BJ (cell line): ENCODE measurements at places on chromosomes 3 and 15.

- DNase-seq, result no peak
Observed at GRCh38 chr15:37903919-37904625, 30.4 kb upstream of the TMCO5A start.

- DNase-seq, result no peak
Observed at GRCh38 chr3:194293546-194294198, 57.5 kb downstream of the CPN2 start.

DNA sequence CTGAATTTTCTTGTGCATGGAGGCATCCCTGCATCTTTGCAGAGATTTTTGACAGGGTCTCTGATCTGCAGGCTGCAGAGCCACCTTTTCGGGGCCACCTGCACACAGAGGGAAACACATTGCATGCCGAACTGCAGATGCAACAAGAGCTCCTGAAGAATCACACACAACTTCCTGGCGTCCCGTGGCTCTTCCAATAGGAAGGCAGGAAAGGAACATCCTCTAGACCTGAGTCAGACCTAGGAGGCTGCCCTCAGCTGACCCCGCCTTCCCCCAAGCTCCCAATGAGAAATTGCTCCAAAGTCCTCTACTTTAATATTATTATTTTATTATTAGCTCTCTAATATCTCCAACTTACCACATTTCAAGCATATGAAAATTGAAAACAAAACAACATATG lies 213.2 kb upstream of the ARRDC4 start:
- no peak for DNase-seq

- DNase-seq, result peak; percentile 63
Observed at GRCh38 chr3:25471081-25471768, 43.2 kb downstream of the RARB start.

DNA sequence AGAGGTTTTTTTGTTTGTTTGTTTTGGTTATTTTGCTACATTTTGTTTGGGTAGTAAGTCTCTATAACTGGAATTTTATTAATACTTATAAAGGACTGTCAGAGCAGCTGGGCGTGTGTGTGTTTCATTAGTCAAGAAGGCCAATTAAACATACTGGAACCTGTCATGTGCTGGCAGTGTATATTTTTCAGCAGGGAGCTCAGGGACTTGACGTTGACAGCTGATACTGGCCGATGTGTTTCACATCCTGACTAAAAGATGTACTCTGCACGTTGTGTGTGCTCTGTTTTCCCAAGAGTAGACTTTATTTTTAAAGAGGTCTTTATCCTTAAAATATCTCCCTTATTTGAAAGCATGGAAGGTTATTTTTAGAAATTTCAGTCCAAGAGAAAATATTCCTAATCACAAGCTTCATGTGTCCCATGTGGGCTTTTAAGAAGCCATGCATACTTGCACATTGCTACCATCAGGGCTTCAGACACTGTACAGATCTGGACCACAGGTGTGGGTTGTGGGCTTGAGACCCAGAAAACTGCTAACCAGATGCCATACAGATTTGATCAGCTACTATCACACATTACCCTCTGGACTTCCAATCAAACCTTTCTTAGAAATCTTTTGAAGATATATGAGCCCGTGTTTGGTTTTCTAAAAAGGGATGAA lies 135.9 kb downstream of the FEZF2 start:
- no peak for DNase-seq

DNA sequence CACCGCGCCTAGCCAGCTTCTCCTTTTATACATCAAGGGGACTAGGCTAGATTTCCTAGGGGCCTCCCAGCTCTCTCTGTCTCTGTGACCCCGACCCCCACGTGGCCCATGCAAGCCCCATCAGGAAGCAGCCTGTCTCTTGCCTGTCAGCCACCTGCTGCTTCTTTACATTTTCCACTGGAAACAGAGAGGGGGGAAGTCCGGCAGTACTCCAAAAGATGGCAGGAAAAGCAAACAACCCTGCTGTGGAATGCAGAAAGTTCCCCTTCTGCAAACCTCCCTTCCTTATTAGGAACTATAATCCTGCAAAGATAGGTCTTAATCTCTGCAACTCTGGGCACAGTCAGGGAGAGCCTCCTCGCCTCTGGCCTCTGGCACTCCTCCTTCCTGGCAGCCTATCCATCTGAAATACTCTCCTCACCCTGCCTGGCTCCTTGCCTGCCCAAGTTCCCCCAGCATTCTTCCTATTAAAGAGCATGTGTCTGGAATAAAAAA lies 47.4 kb upstream of the HACD2 start:
- no peak for DNase-seq

DNA sequence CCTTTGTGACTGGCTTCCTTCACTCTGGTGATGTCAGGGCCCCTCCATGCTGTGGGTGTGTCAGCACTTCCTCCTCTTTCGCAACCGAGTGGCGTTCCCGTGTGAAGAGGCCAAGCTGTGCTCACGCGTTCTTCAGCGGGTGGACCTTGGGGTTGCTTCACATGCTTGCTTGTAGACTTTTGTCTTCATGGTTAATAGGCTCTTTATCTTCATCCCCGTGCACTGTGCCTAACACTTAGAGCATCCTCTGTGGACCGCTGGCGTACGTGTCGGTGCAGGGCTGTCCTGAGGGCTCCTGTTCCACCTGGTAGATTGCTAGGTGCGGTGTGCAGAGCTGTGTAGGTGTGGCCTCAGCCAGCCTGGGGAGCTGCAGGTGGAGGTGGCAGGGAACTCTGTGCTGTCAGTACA lies 182.3 kb downstream of the OR4M2 start:
- DNase-seq, result no peak

DNA sequence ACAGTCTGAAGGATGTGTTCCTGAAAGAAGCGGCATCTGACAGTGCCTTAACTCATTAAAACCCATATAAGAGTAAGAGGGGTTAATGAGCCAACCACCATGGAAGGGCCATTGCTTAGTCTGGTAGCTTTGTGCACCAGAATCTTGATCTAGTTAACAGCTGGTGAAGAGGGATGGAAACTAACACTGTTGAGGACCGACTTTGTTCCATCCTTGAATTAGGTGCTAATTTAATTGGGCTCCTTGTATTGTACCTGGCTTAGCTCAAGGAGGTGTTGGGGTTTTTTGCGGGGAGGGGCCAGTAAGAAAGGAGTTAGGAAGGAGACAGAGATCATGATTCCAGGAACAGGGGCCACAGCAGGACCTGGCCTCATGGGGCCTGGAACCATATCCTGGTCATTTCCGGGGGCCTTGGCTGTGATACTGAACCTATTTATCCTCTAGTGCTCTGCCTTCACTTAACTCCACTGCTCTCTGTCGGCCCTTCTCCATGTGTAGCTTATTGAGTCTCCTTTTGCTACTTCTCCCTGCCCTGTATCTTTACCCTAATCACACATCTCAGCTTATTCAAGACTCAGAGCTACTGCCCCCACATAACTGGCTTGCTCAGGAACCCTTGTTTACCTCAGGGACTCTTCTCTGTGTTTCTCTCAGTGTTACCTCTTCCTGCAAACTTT lies 93.0 kb downstream of the RPL22L1 start:
- no peak for DNase-seq

DNA sequence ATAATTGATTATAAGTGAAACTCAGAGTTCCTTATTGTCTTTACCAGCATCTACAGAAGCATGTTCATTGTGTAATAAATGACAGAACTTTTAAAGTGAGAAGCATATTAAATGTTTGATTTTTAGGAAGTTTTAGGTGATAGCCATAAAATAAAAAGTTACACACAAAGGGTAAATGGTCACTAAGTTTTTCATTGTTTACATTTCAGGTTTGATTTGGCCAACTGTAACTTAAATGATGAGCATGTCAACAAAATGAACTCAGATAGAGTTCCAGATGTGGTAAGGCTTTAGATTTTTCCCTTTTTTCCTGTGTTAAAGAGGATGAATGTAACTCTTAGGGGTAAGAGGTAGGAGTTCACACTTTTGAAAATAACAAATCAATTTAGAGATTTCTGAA lies 25.9 kb downstream of the NMD3 start:
- no peak for DNase-seq

GRCh38 chr15:38860674-38861073 lies 296.1 kb upstream of the RASGRP1 start:
- DNase-seq, result no peak

GRCh38 chr15:25909806-25910205 lies 46.7 kb upstream of the ATP10A start:
- DNase-seq, result no peak

- DNase-seq, result no peak
Observed at GRCh38 chr3:13655061-13655913, 106.4 kb downstream of the FBLN2 start.

DNA sequence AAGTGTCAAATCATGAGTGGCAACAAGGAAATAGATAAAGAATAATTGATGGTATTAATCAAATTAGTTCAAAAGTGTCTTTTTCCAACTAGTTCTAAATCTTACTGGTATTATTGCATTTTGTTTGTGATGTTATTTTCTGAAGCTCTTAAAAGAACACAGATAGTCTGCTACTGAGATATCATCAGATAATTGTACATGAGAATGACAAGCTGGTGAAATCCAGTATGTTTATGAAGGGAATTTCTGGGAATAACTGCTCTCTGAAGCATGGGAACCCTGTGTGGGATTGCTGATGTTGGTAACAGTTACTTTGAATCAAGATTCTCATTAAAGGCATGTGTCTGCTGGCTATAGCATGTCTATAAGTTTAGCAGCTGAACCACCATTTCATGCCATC lies 190.3 kb upstream of the CDIN1 start:
- no peak for DNase-seq

DNA sequence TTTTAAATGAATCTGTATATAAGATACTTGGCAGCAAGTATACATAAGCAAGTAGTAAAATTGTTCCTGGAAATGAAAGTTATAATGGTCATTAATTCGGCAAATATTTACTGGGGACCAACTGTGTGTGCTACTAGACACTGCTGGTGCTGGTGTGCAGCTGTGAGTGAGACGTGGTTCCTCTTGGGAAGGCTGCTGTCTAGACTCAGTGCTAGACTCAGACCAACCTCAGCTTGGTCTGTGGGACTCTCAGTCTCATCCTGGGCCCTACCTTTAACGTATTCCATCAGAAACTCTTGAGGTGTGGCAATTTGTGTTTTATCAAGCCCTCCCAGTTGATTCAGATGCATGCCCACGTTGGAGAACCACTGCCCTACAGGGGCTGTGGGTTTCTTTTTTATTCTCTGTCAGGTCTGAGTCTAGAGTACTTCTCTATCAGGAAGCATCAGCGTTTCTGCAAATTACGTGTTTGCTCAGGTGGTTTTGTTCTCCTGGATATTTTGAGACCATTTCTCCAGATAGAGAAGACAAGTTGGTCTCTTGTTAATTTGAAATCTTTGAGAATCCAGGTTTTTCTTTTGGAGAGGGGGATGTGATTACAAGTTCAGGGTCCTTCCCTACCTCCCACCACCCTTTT lies 6.8 kb downstream of the TLNRD1 start:
- DNase-seq, result no peak

DNA sequence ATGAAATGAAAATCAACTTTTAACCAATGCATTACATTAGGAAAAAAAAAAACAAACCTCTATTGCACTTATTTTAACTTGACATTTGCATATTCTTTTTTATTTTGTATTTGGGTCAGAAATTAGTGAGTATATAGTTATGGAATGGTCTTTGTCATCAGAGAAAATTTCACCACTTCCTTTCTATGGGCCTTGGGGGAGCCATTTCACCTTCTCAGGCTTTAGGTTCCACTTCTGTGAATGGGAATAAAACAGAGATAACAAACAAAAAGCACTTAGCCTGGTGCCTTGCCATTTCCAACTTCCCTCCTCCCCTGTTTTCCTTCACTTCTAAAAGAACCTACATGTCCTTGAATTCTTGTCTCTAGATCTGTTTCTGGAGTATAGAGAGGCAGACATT lies 168.0 kb upstream of the STT3B start:
- DNase-seq, result no peak

DNA sequence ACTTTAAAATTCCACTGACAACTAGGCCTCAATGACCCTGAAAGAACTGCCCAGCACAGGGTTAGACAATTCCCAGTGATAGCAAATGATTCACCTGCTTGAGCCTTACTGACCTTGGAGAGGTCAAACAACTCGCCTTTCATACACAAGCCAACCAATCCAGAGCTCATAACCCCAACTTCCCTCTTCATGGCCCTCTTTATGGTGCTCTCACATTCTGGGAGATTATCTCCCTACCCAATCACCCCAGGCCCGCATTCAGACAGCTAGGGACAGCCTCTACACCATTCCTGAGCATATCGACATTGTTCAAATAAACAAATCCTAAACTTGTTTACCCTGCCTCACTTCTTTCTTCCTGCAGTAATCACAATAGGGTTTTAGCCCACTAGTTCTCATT lies 32.2 kb upstream of the COLQ start:
- no peak for DNase-seq

- no peak for DNase-seq
Observed at GRCh38 chr15:66720206-66721010, 18.4 kb downstream of the SMAD6 start.

GRCh38 chr3:33751336-33751735 lies 33.3 kb upstream of the CLASP2 start:
- no peak for DNase-seq

DNA sequence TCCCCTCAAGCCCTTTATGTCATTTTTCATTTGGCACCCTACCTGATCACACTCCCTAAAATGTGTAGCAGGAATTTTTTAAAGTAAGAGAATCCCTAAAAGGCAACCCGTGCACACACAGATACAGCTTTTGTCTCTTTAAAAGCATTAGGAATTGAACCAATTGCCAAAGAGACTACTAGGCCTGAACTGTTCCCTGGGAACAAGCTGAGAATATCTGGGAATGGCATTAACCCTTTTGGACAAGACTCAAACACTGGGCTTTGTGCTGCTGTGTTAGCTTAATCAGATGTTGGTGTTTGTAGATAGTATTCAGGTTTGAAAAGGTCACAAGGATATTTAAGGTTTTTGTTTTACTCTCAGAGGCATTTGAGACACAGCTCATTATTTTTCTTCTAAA lies 414.4 kb upstream of the PDZRN3 start:
- no peak for DNase-seq

DNA sequence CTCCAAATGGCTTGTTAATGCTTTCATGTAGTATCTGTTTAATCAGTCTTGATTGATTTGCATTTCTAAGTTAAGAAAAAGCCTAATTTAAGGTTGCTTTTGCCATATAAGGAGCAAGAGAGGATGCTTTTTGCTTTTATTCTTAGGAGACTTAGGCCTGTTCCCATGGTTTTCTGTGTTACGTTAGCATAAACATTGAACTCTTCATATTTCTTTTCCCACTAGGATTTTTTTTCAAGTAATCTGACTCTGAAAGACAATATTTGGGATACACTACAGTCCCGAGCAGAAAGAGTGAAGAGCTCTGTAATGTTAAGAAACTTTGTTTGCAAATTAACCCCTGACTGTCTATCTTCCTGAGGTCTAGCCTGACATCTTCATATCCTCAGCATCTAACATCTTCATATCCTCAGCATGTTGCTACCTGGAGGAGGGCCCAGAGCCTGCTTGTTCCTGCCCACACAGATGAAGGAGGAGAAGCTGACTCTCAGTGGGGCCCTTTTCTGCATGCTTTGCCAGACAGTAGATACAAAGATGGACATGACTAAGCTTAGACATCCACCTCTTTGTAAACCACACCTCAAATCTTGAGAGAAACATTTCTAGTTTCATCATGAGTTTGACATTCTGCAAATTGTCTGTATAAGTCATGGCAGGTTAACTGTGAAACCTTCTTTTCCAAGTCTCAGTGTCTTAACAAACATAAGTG lies 86.2 kb upstream of the COL6A5 start:
- DNase-seq, result no peak

- DNase-seq, result no peak
Observed at GRCh38 chr15:101479851-101480612, 9.5 kb downstream of the PCSK6 start.

GRCh38 chr3:45064512-45065372 lies 38.6 kb downstream of the CLEC3B start:
- peak; percentile 41 for DNase-seq
